ENCODE measurements at places on chromosomes 3 and 15.

GRCh38 chr15:48720646-48721045 is 75.1 kb upstream of the FBN1 start:
- no peak for DNase-seq

DNA sequence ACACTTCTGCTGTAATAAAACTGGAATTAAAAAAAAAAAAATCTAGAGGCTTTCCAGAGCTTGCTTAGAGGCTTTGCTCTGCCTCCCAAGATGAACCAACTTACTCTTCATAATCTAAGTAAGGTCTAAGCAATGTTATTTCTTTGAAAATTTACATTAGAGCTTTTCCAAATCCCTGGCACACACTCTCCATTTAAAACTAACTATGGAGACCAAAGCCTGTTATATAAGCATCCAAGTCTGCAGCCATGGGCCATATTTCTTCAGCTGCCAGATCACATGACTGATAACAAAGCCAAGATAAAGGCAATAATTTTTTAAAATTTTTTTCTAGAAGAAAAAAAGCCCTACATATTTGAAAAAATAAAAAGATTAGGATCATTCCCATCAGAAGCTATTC is 55.0 kb upstream of the ARHGEF3 start:
- no peak for DNase-seq

DNA sequence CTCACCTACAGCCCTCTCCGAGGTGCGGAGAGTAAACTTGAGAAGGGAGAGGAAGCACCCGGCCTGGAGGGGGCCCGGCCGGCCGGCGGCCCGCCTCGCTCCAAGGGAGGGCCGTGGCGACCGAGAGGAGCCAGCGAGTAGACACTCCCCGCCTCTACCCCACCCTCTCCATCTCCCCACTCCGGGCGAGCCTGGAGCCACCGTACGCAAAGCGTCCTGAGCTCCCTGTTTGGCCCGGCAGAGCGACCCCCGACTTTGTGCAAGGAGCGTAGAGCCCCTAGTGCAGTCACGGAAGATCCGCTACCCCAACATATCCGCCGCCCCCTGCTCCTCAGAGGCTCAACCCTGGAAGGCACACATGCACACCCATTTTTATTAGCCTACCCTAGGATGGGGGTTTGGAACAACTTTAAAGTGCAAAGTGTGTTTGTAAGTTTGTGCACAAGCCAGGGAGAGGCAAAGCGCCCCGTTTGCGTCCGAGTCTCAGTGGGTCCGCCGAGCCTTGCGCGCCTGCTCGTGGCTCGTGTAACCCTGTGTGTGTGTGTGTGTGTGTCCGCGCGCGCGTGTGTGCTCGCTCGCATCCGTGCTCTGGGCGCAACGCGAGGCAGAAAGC is 508 bp upstream of the SMAD6 start:
- DNase-seq: no peak

- DNase-seq: no peak
Observed at GRCh38 chr15:78274994-78275393, 10.6 kb downstream of the DNAJA4 start.

GRCh38 chr15:92651877-92652575 is 3.5 kb downstream of the FAM174B start:
- no peak for DNase-seq

- no peak for DNase-seq
Observed at GRCh38 chr15:61474796-61475195, 245.7 kb upstream of the RORA start.

GRCh38 chr3:190877925-190878324 is 15.4 kb upstream of the GMNC start:
- no peak for DNase-seq

GRCh38 chr15:25181293-25182097 is 226.7 kb downstream of the SNRPN start:
- peak; percentile 9 for DNase-seq

GRCh38 chr3:169772305-169772896 is 795 bp upstream of the MYNN start:
- no peak for DNase-seq

DNA sequence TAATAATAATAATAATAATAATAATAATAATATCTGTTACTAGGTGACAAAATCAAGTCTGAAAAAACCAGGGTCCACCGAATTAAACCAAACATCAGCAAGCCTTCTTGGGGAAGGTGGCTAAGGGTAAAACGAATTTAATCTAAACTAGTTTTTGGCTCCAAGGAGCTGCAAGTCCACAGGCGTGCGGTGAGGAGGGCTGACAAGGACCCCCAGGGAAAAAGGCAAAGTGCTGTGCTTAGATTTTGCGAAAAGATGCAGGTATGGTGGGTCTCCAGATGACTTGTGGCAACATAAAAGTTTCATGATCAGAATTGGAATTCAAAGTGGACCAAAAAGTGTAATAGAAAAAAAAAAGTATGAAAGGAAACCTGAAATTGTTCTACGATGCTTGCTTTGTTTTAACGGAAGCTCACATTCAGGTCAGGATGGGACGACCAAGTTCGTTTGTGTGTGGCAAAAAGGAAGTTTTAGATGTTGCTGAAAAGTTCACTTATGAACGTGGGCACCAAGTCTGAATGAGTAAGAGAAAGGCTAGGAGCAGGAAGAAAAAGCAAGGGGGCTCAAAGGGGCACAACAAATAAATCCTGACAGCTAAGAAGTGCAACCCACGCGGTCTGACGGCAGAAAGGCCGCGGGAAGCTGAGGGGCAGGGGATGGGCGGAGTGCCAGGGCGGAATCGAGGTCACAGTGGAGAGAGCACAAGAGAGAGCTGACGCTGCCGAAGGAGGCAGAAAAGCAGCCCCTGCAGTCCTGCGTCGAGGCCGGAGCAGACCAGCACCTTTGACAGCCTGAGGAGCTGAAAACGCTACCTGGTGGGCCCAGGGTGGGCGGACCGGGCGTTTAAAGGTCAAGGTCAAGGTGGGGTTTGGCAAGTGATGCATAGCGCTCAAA is 1.1 kb downstream of the WDR82 start:
- DNase-seq: peak; percentile 85

GRCh38 chr3:142563496-142563997 is 15.0 kb downstream of the ATR start:
- DNase-seq: no peak

DNA sequence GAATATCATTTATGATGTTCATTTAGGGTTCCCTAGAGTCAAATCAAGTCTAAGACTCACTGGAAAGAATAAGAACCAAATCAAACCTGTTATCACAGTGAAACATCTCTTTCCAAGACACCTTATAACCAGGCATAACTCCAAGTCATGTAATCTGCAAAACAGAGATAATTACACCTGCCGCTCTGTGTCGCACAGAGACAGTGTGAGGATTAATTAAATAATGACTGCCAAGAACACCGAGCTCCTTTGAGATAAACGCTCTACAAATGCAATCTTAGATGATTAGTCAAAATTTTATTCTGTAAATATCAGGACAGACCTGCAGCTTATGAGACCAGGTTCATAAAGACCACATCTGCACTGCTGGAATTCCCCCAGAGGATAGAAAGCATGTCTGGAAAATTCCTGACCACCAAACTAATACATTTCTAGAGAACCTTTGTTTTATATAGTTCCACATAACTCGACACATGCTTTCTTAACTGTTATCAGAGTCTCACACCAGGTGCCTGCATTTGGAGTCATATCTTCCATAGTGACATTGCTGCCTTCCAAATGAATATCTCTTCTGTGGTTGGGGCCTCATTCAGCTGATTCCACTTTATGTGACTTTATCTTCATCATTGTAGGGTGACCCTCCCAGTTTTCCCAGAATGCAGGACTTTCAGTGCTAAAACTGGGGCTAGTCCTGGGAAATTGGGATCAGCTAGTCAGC is 252.8 kb downstream of the CD47 start:
- no peak for DNase-seq

- no peak for DNase-seq
Observed at GRCh38 chr3:2458816-2459215, 360.1 kb downstream of the CNTN4 start.

- DNase-seq: no peak
Observed at GRCh38 chr3:156581033-156581432, 26.1 kb upstream of the SSR3 start.

DNA sequence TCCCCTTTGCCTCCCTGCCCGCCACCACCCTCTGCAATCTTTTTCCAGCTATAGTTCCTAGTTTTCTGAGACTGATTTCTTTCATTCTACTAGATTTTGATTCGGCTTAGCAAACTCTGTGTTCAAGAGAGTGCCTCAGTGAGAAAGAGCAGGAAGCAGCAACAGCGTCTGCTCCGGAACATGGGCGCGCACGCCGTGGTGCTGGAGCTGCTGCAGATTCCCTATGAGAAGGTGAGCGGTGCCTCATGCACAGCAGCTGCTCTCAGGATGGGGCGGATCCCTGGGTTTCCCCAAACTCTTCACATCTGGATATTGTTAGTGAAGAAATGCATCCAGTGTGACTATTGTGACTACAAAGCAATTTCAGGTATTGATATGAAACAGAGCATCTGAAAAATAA is 191.8 kb downstream of the ITPR1 start:
- DNase-seq: no peak

- DNase-seq: no peak
Observed at GRCh38 chr3:132034097-132034485, 723 bp downstream of the CPNE4 start.

DNA sequence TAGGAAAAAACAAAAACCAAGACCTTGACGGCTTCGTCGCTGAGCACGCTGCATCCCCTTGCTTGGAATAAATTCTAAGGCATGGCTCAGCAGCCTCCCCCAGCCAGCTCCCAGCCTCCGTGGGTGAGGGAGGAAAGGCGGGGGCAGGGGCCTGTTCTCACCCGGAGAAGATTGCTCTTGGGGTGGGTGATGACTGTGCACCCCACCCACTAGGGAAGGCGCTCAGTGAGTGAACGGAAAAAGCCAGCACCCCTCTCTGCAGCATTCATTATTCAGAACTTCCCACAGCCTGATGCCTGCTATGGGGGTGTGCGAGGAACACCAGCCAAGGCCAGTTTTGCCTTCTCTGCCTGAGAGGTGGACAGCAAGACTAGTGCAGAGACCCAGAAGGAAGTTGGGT is 19.3 kb upstream of the NTRK3 start:
- DNase-seq: no peak

GRCh38 chr15:101089579-101090427 is 162.0 kb downstream of the CHSY1 start:
- DNase-seq: no peak

- no peak for DNase-seq
Observed at GRCh38 chr15:101104141-101104540, 147.7 kb downstream of the CHSY1 start.

DNA sequence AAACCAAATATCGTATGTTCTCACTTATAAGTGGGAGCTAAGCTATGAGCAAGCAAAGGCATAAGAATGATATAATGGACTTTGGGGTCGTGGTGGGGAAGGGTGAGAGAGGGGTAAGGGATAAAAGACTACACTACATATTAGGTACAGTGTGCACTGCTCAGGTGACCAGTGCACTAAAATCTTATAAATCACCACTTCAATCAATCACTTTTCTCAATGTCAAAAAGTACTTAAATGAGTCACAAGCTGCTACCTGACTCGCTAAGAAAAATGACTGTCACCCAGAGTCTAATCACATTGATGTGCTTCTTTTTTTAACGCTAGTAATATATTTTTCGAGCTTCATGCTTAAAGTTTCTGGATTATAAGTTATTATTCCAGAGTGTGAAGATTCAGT is 95.5 kb downstream of the CBLB start:
- DNase-seq: no peak

DNA sequence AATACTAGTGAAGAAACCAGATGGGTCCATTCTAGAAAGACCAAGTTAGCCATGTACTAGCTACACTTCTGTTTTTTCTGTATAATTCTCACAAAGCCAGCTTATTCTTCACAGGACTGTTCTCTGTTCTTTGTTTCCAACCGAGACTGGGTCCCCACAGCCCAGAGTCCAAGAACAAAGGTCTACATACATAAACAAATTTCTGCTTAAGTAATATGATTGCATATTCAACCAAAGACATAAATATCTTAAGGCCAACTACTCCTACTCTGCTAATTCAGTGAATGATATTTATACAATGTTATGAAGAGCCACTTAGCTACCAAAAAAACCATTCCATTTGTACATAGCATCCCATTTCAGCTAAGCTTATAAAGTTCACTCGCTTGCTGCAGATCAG is 299.8 kb upstream of the CCDC54 start:
- DNase-seq: no peak

DNA sequence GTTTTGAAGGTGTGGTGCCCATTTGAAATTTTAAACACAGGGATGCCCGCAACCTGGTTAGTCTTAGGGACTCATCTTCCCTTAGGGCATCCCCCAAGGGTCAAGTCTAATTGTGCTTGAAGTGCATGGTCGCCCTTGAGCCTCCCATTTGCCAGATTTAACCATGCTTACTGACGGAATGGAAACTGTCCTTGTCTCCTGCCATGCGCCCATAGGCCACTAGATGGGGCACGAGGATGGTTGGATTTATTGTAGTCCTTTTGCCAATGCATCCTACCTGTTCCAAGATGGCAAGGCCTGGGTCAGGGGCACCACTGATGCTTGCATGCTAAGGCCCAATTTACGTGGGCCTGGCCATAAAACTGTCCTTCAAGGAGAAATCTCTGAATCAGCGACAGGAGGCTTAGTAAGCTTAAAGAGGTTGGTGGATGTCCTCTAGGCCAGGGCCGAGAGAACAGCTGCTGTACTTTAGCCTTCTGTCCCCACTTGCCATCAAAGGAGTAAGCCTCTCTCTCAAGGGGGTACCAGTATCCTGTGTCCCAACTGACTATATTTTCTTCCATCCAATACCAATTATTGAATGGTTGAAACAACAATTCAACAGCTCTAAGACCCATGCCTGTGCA is 355.4 kb downstream of the OTOL1 start:
- DNase-seq: peak; percentile 37

GRCh38 chr3:195097331-195098255 is 173.4 kb downstream of the XXYLT1 start:
- no peak for DNase-seq

GRCh38 chr3:107426223-107426622 is 49.0 kb downstream of the CCDC54 start:
- DNase-seq: no peak

GRCh38 chr3:66907136-66907535 is 91.0 kb upstream of the KBTBD8 start:
- DNase-seq: no peak

GRCh38 chr15:88258093-88258641 is 1.6 kb upstream of the NTRK3 start:
- DNase-seq: no peak

- DNase-seq: peak; percentile 56
Observed at GRCh38 chr3:115092220-115092791, 54.8 kb downstream of the ZBTB20 start.

DNA sequence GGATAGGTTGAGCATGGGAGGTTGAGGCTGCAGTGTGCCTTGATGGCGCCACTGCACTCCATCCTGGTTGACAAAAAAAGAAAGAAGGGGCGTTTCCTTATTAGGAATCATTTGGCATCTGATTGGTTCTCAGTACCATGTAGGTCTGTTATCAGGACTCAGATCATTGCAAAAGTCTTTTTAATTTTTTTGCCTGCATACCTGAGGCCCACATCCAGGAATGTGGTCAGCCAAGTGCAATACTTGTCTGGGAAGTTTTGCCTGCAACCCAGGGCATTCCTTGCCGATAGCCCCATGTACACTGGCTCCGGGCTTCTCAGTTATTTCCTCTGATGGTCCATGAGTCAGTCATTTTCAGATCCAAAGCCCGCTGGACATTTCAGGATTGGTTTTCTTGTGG is 50.1 kb upstream of the CRTC3 start:
- no peak for DNase-seq

Measured in activated T-cell treated with anti-CD3 and anti-CD28 coated beads, Interleukin-2, amount 50 U/mL, for 24 hours (primary cell).